ENCODE measurements at places on chromosomes 6 and 20.

- no peak for DNase-seq
Measured at GRCh38 chr6:41705311-41705995, 30.0 kb downstream of the TFEB start.

DNA sequence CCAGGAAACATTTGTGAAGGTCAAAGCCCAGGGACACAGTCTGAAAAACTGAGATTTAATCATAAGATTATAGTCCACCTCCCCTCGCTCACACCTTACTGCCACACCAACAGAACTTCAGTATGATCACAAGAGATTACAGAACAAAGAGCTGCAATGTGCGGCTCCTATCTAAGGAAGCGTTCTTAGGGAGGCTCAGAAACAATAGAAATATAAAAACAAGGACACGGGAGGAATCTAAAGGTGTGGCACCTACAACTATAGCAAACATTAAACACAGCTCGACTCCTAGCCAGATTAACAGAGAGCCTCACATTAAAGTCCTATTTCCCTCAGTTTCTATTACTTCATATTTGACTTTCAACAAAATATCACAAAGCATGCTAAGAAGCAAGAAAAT is 40.4 kb upstream of the THEMIS start:
- no peak for DNase-seq

GRCh38 chr6:85449388-85449817 is 480 bp upstream of the NT5E start:
- DNase-seq: no peak

GRCh38 chr20:49729780-49730179 is 16.1 kb upstream of the B4GALT5 start:
- no peak for DNase-seq

DNA sequence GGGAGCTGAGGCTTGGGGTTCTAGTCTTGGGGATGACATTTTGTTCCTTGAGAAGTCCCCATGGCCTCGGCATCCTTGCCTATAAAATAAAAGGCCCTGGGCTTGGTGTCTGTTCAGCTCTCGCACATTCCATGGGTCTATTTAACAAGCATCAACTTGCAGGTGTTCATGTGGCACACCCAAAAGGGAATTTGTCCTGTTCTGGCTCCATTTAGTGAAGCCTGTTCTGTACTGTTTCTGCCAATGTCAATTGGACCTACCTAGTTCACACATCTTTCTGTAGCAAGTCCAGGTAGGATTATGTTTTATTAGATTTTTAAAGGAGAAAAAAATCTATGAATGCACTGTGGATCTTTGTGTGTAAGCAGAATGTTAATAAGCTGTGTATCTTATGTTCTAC is 262.0 kb downstream of the HIVEP2 start:
- no peak for DNase-seq

DNA sequence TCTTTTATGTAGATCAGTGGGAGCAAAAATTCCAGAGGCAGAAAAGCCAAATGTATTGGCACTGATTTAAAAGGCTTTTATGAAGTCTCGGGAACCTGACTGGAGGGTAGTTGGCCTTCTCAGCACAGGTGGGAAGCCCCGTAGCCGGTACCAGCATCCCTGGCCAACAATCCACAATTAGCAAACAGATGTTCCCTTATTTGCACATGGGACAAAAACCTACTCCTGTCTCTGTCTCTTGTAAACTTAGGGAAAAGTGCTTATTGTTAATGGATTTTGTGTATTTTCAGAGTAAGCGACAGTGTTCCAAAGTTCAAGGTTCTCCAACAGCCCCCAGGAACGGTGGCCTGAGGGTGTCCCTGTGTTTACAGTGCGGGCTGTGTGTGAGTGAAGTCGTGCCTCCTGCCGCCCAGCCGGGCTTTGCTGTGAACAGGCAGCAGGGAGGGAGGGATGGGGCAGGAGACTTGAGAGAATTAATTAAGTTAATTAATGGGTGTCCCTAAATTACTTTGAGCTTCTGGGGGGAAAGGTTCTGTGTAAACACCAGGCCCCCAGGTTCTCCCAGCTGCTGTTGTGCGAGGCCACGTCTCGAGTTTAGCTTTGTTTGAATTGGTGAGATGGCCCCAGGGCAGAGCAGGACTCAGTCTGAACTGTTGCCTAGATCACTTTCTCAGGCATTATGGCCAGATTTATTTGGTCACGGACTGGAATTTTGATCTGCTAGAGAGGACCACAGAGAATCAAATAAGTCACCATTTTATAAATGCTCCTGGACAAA is 3.9 kb downstream of the SYNJ2 start:
- DNase-seq: no peak

DNA sequence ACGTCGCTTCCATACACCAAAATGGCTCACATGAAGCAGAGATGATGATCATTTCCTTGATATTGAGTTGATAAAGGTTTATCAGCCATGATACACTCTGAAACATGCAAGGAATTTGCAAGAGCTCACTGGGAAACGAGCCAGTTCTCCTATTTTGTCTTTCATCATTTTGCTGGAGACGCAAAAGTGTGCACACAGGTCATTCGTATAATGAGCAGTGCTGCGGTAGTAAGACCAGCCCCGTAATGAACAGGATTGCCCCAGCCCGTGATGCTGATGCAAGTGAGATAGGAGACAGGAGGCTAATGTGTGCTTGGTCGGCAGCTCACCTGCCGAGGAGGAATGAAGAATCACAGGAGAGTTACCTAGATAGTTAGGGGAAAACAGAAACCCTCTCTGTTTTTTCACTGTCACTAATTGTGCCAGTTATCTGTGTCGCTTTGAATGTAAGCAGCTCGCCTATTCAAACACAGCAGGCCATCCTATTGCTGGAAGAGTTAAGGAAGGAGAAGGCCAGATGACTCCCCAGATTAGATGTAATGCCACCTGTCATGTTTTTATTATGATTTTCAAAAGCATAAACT is 391.8 kb downstream of the SAMD5 start:
- no peak for DNase-seq

- no peak for DNase-seq
Measured at GRCh38 chr6:107062691-107063090, 34.7 kb downstream of the MTRES1 start.

- no peak for DNase-seq
Measured at GRCh38 chr20:50095476-50096078, 17.4 kb downstream of the UBE2V1 start.

DNA sequence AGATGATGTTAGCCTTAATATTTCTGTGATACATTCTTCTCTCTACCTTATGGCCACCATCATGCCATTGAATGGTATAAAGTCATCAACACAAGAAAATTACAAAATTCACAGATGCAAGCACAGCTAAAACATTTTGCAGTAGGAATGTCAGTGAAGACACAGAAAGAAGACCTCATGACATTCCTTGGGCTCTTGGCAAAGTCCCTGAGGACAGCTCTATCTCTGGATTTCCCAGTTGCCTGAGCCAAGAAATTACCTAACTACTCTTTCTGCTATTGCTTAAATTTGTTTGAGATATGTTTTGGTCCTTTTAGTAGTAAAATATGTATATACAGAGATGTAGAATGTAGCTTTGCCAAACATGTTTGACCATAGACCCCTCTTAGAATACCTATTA is 201.0 kb upstream of the STXBP5 start:
- DNase-seq: no peak

GRCh38 chr20:24587384-24588046 is 118.1 kb downstream of the SYNDIG1 start:
- no peak for DNase-seq

DNA sequence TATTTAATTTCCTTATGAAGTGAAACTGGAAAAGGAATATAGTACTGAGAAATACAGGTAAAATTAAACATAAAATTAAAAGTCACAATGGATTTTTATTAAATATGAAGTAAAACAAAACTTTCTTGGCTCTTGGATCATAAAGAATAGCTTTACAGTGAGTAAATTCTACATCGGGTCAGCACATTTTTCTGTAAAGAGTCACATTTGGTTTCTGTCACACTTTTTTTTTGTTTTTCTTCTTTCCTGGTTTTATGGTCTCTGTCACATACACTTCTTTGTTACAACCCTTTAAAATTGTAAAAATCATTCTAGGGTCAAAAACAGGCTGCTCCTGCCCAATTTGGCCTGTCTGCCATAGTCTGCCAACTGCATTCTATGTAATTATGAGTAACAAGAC is 254.4 kb upstream of the POU3F2 start:
- DNase-seq: no peak

GRCh38 chr20:5297280-5298004 is 19.3 kb downstream of the PROKR2 start:
- DNase-seq: no peak

GRCh38 chr20:4083098-4083865 is 67.9 kb upstream of the RNF24 start:
- DNase-seq: no peak

GRCh38 chr20:43748274-43748673 is 21.5 kb upstream of the GTSF1L start:
- DNase-seq: no peak

DNA sequence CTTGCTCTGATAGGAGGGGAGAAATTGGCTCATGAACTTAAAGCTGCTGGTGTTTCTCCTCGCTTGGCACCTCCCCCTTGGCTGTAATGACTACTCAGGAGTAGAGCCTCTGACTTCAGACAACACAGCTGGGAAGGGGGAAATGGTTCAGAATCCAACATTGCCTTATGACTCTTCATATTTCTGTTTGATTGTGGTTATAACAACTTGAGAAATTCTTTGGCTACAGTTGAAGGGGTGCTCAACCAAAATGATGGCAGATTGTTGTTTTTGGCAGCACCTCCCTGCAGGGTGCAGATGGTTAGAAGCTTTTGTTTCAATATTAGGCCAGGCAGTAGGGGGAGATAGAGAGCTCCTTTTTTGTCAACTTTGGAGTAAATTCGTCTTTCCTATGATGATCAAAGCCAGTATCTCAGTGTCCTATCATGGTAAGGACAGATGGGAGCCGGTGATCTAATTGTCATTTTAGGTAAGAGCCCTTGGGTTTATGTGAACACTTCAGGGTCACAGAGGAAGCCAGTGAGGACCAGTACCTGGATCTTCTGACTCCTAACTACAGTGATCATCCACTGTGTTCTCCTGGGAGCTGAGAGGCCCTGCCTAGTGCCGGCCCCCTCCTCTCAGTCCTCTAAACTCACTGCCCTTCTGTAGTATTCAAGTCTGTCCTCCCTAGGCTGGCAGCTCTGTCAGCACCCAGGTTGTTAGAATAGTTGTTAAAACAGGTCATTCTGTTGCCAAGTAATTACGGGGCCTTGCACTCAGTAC is 39.9 kb downstream of the RPRD1B start:
- no peak for DNase-seq

DNA sequence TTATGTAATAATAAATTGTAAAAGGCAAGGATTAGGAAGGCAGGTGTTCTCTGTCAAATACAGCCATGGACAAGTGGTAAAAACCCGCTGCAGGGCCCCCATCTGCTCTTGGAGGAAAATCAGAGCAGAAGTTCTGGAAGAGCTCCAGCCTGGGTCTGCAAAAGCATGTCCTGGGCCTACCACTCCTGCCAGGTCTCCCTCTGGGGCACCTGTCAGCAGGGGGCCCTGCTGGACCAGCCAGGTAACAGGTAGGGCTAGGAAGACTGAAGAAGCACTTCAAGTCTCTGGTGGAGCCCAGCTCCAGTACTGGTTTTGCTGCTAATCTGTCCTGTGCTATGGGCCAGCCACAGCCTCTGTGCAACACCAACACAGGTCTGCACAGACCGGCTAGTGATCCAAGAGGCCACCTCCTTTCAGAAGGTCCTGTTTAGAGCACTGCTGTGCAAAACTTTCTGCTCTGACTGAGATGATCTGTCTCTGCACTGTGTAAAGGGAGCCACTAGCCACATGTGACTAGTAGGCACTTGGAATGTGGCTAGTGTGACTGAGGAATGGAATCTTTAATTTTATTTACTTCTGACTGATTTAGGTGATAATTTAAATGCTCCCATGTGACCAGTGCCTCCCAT is 30.2 kb downstream of the RRBP1 start:
- DNase-seq: no peak

- DNase-seq: no peak
Measured at GRCh38 chr20:62067547-62068260, 2.0 kb upstream of the TAF4 start.

GRCh38 chr6:90610301-90610750 is 23.5 kb upstream of the MAP3K7 start:
- DNase-seq: no peak

DNA sequence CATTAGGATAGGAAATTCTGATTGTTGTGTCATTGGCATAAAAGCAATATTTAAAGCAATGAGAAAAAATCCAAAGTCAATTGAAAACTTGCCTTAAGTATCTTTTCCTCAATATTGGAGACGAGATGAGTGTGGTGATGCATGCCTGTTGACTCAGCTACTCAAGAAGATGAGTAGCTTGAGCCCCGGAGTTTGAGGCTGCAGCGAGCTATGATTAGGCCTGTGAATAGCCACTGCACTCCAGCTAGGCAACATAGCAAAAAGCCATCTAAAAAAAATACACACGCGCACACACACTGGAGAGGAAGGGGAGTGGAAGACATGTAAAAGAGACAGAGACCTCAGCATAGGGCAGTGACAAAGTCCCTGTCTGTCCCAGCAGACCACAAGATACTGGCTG is 9.7 kb upstream of the MARCKS start:
- DNase-seq: no peak

GRCh38 chr6:20255428-20255827 is 43.2 kb upstream of the MBOAT1 start:
- DNase-seq: no peak

- DNase-seq: peak; percentile 83
Measured at GRCh38 chr6:117449549-117450439, 24.1 kb upstream of the ROS1 start.

DNA sequence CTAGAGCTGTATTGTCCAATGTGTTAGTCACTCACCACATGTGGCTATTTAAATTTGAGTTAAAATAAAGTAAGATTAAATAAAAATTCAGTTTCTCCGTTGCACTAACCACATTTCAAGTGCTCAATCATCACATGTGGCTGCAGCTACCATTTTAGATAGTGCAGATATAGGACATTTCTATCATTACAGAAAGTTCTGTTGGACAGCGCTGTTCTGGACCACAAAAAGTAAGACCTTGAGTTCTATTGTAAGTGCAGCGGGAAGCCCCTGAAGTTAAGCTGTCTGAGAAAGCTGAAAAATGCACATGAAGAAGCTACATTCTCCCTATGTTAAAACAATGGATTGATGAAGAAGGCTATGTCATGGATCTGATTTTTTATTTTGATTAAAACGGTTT is 1.1 kb downstream of the ORC3 start:
- no peak for DNase-seq

DNA sequence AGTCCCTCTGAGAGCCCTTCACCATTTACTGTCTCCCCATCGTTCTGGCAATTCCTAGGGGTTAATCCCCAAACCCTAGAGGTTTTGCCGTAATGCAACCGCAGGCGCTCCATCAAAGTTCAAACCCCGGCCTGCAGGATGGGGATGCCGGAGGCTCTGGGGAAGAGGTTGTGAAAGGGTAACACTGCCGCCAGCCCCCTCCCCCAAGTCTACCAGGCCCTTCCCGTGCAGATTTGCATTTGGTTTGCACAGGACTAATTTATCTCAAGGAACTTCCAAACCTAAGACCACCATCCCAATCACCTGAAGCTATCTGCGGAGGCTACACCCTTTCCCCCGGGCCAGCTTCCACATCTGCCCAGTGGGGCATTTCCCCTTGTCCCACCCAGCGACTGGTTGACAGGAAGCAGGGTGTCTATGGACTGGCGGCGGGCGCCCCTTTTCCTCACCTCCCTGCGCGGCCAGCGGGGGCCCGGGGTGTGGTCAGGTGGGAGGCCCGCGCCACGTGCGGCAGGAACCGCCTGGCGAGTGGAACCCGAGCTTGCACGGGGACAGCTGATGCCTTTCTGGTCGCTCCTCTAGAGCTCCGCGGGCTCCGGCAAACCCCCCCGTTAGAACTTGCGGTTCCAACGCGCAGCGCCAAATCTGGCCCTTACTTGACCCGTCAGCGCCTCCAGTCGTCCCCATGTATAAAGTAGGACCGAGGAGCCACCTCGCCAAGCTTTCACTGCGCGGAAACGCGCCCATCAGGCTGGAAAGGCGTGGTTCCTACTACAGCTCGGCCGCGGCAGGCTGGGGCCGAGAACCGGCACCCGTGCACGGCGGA is 9.4 kb upstream of the SLC4A11 start:
- no peak for DNase-seq

Measured in hematopoietic multipotent progenitor cell (in vitro differentiated cells).